Renal cortex interstitium (tissue), 15 donors: ENCODE measurements at places on chromosomes 4 and X.
A peak's percentile ranks its signal among the peaks of the same experiment; 100 is the strongest.

GRCh38 chrX:49106930-49107329 lies 16.6 kb downstream of the GPKOW start:
- no peak for DNase-seq

DNA sequence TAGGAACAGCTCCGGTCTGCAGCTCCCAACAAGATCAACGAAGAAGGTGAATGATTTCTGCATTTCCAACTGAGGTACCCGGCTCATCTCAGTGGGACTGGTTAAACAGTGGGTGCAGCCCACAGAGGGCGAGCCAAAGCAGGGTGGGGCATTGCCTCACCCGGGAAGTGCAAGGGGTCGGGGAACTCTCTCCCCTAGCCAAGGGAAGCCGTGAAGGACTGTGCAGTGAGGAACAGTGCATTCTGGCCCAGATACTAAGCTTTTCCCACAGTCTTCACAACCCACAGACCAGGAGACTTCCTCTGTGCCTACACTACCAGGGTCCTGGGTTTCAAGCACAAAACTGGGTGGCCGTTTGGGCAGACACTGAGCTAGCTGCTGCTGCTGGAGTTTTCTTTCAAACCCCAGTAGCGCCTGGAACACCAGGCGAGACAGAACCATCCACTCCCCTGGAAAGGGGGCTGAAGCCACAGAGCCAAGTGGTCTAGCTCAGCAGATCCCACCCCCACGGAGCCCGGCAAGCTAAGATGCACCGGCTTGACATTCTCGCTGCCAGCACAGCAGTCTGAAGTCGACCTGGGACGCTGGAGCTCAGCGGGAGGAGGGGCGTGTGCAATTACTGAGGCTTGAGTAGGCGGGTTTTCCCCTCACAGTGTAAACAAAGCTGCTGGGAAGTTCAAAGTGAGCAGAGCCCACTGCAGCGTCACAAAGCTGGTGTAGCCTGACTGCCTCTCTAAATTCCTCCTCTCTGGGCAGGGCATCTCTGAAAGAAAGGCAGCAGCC lies 84.6 kb downstream of the THOC2 start:
- peak; percentile 47 for DNase-seq

DNA sequence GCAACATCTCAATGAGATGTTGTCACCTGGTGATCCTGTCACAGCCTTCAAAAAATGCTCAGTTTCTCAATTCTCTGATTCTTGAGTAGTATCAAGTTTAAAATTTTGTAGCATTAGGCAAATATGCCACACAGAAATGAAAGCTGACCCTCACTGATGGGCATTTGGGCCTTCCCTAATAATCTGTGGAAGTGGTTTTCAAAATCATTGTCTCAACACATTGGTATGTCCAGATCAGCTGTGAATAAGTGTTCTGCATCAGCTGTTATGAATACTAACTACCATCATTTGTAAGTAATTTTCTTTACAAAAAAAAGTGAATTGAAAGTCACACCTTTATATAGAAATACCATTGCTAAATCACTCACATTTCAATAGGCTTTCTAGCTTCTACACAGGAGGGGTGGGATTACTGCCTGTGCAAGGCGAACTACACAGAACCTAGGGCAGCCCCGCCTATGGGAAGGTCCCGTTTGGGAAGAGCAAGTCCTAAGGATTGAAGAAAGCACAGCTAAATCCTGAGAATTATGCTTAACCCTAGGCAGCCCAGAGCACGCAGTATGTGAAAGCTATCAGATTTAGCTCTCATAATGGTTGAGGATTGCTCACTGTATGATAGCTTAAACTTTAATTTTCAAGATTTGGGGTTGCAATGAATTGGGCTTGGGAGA lies 73.4 kb downstream of the GPC3 start:
- DNase-seq, result no peak

DNA sequence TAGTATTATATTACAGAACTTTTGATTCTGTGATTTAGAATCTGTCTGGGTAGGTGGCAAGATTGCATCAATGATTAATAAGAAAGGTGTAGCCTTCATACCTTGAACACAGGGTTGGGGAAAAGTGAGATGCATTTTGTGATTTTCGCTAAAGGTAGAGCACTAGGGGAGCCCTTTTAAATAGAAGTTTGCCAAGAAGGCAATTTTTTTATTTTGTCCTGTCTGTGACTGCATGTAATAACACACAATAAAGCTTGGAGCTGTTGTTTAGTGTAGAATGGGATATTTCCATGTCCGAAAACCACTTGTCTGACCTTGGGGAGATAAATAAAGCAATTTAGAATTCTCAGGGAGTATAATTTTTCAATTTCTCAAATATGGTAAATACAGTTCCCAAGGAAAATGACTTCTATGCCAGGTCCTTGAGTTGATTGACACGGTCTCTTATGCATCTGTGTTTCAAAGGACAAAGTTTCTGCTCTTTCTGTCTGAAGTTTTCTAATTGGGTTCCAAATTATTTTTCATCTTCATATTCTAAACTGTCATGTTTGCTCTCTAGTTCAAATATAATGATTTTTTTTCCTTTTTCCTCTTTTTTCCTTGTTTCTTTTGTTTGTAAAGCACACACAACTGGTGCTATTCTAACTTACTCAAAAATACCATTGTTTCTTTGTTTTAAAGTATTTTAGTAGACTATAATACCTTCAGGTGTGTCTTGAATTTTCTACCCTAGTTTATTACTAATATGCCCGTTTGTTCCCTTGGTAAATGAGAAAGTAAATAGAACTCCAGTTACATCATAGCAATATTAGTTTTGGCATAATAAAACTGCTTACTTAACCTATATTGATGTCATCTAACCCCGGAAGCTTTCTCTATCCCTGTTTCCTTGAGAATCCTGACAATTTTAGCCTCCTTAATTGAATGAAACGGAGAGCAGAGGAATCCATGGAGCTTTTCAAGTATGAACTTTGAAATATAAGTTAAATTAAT lies 87.8 kb upstream of the BMPR1B start:
- no peak for DNase-seq

GRCh38 chr4:147307896-147308674 lies 172.8 kb upstream of the EDNRA start:
- DNase-seq, result no peak

GRCh38 chr4:107473126-107473525 lies 246.9 kb downstream of the PAPSS1 start:
- no peak for DNase-seq

DNA sequence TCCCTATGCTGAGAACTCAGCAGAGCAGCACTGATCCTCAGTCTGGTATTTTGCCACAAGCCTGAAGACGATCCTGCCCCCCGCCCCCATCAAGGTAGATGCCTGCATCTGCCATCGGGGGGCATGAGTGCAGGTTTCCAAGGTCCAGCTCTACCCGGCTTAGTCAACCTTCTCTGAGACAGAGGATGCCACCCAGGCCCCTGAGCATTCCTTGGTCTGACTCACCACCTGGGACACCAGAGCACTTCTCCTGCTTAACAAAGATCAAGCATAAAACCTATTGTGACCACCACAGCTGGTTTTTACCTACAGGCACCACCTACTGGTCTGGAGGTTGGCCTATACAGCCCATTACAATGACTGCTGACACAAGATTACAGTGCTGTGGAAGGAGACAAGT lies 1168.1 kb downstream of the PCDH19 start:
- DNase-seq, result no peak

- peak; percentile 63 for DNase-seq
Observed at GRCh38 chrX:73855546-73855945, 292.5 kb downstream of the CHIC1 start.

DNA sequence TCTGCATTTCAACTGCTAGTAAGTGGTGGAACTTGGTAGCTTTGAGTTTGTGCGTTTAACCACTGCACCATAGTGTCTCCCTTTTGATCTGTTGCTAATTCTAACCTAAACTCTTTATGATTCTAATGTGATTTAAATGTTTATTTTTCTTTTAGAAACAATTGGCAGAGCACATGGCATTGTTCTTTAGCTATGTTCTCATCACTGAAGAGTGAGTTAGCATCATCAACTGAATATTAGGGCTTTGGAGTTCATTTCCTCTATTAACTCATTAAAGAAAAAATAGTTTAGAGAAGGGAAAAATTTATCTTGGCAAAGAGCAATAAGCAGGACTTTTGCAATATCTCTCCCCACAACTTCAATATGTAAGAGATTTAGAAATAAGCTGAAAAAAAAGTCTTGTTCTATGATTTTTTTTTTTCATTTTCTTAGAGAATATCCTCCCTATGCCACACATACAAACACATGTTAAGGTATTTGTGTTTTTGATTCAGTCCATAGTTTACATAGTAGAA lies 25.7 kb downstream of the CPEB2 start:
- no peak for DNase-seq

DNA sequence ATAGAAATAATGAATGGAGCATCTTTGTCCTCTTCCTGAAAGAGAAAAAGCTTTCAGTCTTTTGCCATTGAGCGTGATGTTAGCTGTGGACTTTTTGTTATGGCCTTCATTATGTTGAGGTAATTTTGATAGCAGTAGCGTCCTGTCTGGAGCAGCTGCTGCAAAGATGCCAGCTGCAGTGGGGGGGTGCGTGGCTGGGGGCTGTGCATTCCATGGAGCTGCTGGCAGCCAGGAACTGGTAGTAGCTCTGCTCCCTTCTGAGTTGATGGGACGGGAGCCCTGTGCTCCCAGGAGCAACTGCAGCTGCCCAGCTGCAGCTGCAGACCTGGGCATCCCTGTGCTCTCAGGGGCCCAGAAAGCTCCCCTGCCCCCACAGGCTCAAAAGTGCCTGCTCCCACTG lies 50.4 kb downstream of the CCDC160 start:
- DNase-seq, result no peak

GRCh38 chr4:146340798-146341197 lies 126.5 kb downstream of the REELD1 start:
- no peak for DNase-seq

GRCh38 chrX:108029928-108030711 lies 14.7 kb upstream of the VSIG1 start:
- no peak for DNase-seq

GRCh38 chr4:106258145-106259045 lies 57.6 kb downstream of the TBCK start:
- DNase-seq, result no peak
